ENCODE measurements at places on chromosomes 2 and 18.

DNA sequence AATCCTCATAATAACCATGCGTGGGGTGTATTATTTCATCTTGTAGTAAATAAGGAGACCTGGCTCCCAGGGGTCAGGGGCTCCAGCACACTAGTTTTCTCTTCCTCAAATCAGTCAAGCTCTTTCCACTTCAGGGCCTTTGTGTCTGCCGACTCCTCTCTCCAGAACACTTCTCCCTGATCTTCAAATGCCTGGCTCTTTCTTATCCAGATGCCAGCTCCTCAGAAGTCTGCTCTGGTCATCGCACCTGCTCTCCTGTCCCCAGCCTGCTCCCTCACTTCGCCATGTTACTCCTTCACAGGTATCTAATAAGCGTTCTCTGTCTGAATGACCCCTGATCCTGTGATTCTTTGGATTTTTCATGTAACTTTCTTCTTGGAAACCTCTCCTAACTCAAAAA lies 62.0 kb downstream of the GYPC start:
- no peak for DNase-seq

DNA sequence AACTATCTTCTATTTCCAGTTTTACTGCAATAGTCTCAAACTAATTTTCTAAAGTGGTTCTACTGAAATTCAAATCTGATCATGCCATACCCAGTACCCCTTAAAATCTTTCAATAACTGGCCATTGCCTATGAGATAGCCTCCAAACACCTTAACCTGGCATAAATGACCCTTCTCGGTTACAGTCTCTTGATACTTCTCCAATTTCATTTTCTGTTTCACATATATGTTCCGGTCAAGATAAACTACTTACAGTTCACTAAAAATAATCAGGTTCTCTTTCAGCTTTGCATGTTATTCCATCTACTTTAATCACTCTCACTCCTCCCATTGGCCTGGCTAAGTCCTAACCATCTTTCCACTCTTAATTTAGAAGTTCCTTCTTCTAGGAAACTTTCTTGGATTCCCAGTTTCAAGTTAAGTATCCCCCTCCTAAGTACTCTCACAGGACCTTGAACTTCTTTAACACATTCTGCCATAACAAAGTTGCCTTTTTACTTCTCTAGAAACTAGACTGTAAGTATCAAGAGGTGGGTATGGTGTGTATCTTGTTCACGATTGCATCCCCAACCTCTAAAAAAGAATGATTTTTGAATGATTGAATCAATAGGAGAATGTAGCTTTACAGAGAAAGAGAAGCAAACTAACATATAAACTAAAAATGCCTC lies 110.2 kb upstream of the RBBP8 start:
- no peak for DNase-seq

DNA sequence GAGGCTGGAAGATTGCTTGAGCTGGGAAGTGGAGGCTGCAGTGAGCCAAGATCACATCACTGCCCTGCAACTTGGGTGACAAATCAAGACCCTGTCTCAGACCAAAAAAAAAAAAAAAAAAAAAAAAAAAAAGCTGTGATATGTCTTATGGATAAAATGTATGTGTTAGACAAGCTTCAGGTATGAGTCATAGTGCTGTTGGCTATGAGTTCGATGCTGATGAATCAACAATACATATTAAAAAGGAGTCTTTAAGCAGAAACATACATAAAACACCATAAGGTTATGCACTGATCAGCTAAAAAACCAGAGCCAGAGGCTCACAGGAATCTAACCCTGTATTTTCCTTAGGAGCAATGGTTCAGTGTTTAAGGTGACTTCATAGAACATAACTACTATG lies 332.3 kb downstream of the NCKAP5 start:
- DNase-seq: no peak

DNA sequence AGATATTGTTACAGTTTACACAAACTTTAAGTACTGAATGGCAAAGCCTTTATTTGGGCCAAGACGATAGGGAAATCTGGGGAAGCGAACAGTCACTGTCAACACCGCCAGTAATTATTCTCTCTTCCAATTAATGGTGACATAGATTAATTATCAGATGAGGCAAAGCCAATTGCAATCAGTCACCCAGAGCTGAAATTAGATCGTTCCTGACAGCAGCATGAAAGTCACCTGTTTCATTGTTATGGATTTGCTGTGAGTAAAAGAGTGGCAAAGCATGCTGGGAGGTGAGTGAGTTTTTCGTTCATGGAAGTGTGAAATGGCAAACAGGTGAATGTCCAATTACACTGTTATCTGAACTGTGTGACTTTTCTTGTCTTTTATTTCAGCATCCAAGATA lies 164.8 kb upstream of the KLHL14 start:
- no peak for DNase-seq

DNA sequence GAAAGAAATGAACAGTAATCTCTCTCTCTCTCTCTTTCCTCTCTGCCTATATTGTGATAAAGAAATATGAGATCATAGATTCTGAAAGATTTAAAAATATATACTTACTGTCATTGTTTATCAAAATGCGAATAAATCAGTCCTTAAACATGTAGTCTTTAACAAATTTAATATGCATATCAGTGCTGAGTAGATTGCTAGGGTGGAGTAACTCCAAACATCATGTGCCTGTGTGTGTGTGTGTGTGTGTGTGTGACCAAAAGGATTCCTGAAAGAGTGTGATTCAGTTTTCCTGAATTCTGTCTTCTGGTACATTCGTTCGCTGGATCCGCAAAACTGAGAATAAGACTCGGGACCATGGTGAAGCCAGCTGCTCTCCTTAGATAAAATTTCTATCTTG lies 24.0 kb upstream of the DSEL start:
- no peak for DNase-seq

DNA sequence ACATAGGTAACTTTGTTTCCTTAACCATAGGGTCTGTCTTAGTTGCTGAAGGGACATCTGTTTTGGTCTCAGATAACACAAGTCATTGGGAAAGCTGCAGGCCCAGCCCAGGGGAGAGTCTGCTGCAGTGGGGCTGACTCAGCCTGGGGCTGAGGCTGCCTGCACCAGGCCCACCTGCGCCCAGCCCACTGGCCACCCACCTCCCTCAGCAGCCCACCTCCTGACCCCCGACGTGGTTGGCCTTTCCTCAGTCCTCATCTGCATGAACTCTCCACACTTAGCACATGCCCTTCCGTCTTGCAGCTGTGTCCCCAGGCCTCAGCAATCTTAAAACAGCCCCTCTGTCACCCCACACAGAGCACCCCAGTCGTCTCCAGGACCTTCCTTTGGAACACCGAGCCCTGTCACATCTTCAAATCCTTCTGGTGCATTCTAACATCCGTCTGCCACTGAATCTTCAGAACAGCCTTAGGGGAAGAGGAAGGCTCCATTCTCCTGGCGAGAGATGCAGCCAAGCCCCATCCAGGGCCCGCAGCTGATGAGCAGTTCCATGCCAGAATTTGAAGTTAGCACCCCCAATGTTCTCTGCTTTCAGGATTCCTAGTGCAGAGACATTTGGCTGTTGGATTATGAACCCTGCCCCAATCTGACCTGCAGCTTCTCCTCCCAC lies 231.4 kb downstream of the SEPTIN10 start:
- no peak for DNase-seq

DNA sequence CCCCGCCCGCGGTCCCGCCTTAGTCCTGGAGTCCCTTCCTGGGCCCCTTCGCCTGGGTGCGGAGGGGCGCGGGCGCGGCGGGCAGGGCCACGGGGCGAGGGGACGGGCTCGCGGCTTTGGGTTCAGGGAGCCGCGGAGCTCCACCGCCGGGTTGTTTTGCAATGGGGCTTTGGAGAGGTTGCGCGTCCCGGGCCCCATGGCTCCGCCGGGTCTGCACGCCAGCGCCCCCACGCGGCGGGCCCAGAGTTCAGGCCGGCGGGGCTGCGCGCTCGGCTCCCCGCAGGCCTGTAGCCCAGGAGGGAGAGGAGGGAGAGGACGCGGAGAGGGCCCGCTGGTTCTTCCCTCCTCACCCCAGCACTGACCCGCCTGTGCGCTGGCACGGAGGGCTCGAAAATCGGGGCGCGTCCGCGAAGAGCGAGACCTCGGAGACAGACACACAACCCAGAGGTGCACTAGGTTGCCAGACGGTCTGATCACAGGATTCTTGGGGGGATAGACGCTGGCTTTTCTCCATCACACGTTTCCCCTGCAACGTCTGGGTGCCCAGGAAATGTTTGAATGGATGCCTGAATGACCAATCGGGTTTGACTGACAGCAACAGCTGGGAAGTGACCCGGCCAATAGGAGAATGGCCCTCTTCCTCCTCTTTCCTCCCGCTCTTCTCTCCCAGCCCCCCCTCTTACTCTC lies 4.9 kb upstream of the SIX2 start:
- DNase-seq: peak; percentile 69

- no peak for DNase-seq
Observed at GRCh38 chr2:240759459-240759858, 60.6 kb downstream of the KIF1A start.

DNA sequence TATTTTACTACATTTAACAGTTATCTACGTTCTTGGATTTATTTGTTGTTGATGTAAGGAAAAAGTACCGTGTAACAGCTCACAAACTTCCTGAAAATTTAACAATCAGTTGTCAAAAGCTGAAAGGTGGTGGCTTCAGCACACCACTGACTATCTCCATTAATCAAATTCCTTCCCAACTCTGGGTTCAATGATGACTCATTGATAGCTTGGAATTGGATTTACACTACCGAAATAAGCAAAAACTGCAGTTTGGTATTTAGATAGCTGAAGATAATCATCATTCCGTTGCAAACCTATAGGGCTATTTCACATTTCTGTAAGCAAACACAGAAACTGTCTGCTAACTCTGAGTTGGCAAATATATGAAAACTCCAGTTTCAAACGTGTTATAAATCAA lies 322.3 kb upstream of the TFPI start:
- DNase-seq: no peak

- DNase-seq: no peak
Observed at GRCh38 chr2:59660262-59660661, 893.2 kb downstream of the BCL11A start.

DNA sequence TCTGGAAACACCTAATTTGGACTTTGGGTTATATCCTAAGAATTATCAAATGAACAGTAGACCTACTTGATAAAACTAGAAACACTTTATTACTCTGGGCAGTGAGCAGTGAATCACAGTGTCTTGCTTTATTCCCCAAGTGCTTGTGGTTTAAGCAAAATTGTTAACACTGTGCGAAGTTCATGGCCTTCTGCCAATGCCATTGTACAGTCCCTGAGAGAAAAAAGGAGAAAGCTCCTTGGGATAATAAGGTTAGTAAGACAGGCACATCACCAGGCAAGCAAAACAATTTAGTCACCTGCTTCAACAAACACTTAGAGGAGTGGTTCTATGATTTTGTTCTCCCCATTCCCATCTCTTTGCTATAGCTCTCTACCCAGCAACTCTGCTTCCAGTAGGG lies 39.8 kb downstream of the ADCYAP1 start:
- no peak for DNase-seq

GRCh38 chr18:49858309-49859020 lies 45.1 kb upstream of the ACAA2 start:
- peak; percentile 55 for DNase-seq

DNA sequence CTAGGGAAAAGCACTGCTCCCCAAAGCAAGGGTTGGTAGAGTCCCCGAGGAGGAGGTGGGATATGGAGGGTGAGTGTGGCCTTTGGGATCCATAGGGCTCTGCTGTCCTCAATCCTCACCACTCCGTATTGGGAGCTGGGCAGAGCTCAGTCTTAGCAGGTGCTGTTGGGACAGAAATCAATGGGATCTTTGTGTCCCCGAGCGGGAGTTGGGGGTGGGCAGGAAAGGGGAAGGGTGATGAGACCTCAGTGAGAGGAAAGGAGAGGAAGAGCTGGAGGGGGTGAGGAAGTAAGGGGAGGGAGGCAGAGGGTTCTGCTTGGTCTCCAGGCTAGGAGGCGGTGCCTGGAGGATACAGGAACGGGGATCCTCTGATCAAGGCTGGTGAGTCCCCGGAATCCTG lies 2.6 kb downstream of the ASIC4 start:
- no peak for DNase-seq
